ENCODE measurements at places on chromosomes 12 and 14.

GRCh38 chr12:22406627-22407026, 72.1 kb upstream of the ST8SIA1 start:
- no peak for DNase-seq

DNA sequence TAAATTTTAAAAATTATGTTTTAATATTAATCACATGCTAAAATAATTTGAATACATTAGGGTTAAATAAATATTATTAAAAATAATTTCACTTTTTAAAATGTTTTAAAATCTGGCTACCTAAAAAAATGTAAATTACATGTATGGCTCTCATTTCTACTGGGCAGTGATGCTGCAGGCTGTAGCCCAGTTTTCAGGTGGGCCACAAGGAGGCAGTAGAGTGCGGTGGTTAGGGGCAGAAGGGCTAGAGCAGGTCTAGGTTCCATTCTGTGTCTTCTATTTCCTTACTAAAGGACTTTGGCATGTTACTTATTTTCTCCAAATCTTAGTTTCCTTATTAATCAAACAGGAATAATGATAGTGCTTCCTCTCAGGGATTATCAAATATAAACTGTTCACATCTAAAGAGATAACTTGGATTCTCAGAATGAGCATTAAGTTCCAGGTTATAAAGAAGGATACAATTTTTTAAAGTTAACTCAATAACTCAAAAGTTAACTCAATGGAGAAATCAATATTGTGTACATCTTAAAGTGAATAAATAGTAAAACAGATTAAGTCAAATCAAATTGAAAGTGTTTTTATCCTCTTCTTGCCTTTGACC, 54.9 kb upstream of the OVCH1 start:
- DNase-seq, result no peak

GRCh38 chr14:60324837-60325236, 75.8 kb downstream of the PPM1A start:
- DNase-seq, result no peak

DNA sequence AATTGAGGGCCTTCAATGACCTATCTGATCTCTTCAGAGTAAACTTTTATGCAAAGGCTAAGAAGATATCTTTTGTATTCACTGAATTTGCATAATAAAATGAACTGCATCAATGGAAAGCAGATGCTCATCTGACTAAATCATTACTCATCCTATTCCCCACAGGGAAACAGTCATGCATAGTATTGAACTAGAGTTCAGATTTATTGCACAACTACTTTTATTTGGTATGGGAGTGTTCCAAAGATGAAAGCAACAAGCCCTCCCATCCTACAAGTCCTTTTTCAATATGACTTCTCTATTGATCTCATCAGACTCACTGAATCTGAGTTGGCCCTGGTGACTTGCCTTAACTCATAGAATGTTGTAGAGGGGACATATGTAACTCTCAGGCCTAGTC, 159.8 kb downstream of the KITLG start:
- DNase-seq, result peak; percentile 87

DNA sequence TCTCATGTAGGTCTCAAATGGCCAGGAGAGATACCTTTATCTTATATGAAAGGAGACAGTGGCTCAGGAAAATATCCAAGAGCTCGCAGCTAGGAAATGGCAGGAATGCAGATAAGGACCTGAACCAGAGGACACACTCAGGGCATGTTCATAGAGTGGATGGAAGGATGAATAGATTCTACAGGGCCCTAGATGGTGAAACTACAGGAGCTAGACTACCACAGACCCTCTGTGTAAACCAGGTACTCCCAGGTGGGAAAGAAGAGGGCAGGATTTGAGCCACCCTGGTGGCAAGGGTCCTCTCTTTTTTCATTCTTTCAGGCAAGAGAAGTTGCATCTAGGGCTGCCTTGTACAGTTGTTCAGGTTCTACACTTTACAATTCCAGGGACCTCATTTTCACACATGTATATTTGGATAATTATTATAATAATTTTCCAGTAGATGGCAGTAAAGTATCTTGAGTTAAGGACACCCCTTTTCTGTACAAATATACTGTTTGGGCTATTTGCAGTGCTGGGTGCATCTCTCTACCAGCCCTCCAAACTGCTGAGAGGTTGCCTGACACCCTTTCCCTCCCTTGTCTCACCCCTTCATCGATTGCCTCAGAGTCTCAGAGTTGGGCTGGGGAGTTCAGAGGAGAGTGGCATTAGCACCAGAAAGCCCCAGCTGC, 10.5 kb upstream of the ZDHHC22 start:
- DNase-seq, result no peak

Measured in brain pericyte (primary cell).